ENCODE measurements at places on chromosomes 3 and 15. TPM values are rescaled to one million over a fixed set of nuclear protein-coding genes. Genes with fewer than 3 reads are reported as not detected.
A peak's percentile ranks its signal among the peaks of the same experiment; 100 is the strongest.

DNA sequence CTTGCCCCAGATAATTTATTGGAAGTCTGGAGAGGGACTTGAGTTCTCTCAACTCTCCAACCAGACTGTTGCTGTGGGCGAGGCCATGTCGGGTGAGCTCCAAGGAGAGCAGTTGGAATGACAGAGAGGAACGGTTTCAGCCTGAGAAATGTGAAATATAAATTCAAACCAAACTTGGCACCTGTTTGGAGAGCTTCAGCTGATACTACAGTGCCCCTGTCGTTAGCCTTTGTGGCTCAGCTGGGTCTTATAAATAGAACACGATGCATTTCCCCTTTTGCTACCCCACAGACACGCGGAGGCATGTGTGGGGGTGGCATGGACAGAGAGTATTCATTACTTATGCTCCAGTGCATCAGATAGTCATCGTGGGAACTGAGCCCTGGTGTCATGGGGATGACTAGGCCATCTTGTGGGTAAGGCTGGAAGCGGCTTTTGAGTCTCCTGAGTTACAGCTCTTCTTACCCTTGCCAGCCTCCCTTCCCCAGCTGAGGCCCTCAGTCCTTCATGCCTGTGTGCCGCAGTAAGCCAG is 15.6 kb downstream of the SMAD3 start:
- peak; percentile 79 for DNase-seq

DNA sequence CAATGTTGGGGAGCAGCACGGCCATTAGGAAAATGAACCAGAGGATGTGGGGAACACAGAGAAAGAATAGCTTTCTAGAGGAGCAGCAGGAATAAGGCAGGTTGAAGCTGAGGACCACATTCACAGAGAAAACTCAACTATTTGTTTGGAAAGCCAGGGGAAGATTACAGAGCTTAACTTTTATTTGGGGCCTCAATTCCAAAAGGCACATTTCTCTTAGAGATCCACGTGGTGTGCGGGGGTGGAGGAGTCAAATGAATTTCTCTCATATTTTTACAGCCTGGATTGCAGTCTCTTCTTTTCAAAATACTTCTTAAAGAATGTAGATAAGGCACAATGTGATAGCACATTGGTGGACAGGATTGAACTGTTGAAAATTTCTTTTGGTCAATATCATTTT is 253.7 kb downstream of the ROBO1 start:
- no peak for DNase-seq

DNA sequence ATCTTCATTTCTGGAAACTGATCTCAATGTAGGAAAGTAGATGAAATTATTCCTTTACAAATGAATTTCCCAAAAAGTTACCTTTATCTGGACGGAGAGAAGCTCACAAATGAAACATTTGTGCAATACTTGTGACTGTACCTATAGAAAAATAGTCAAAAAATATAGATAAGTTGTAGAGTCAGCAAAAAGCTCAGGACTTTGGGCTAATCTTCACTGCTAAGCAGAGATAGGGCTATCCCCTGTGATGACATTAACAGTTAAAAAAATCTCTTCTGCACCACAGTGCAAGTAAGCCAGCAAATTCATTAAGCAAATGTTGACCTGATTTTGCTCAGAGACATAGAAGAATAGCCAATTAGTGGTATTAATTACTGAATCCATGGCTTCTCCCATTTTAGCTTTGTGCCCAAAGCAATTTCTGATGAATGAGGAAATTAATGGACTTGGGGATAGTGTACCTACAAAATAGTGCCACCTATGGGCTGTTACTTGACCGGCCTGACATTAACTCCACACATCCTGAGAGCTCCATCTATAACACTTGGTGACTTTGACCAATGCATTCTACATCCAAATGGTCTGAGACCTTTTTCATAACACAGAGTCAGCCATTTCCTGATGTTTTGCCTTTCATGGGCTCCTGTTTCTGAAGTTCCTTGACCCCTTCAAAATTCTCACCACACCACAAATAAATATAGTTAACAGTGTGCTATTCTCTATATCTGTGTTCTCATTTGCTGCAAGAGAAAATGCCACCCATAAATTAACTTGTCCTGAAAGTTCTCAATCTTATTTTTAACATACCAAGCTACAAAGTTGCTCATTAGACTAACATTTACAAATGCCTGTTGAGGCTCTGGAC is 105.0 kb downstream of the SSR3 start:
- peak; percentile 33 for DNase-seq

- peak; percentile 94 for DNase-seq
Observed at GRCh38 chr3:149575961-149576564, 81.8 kb downstream of the WWTR1 start.

GRCh38 chr3:59425371-59425770 is 375.5 kb upstream of the CFAP20DC start:
- no peak for DNase-seq

GRCh38 chr3:8223766-8224165 is 277.9 kb upstream of the LMCD1 start:
- DNase-seq: peak; percentile 54

DNA sequence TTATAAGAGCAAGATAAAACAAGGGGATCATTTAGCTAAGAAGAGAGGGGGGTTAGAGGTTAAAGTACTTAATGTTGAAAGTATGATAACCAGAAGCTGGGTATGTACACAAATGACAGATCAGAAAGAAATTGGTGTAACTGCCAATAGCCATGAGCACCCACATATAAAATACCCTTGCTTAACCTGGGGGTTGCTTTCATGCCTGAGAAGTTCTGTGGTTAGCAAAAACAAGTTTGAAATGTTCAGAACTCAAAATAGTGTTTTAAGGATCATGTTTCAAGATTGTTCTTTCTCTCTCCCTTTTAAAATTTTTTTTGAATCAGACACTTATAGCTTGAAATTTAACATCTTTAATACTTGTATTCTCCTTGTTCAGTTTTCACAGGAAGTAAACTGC is 321.4 kb upstream of the GBE1 start:
- no peak for DNase-seq

GRCh38 chr15:62453375-62453774 is 288.3 kb upstream of the C2CD4B start:
- peak; percentile 83 for DNase-seq

GRCh38 chr3:50557915-50558314 is 9.6 kb downstream of the C3orf18 start:
- peak; percentile 65 for DNase-seq

DNA sequence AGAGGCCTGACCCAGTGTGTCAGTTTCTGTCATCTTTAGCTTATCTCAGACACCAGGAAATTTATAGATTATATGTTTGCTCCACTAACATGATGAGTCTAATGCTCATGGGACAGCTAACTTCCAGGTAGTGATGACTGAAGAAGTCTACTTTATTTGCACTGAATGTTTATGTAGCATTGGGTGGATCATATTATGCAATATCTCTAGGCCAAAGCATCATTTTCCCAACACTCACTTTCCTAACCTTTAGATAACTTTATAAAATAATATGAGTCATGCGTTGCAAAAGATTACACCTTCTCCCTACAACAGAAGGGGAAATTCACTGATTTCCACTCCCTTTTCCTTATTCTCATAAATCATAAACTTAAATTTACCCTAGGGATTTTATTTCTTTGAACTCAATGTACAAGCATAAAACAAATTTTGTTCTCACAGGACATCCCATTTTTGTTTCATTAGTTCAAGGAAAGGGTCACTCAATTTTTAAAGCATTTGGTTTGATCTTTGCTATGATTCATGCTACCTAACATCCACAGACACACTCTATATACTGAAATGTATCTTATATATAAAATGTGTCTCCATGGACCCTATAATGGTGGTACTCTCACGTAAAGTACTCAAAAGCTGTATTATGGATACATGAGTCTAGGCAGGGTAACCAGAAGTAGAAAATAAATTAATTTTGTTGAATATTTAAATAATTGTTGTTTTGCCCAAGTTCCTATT is 225.2 kb downstream of the WDR72 start:
- DNase-seq: no peak

DNA sequence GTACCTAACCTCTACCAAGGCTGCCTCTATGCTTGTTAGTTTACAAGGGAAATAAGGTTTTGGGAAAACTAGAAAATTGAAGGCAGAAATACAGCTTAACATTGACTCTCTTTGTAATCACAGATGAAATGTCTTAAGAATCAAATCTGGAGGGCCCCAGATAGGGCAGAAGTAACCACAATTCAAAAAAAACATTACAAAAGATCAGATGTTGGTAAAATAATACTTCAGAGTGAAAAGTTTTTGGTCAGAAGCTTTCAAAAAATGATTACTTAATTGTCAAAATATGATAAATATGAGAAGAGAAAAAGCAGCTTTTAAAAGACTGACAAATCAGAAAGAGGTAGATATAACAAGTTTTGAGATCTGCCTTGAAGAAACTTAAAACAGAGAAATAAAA is 425.1 kb upstream of the NECTIN3 start:
- DNase-seq: no peak

DNA sequence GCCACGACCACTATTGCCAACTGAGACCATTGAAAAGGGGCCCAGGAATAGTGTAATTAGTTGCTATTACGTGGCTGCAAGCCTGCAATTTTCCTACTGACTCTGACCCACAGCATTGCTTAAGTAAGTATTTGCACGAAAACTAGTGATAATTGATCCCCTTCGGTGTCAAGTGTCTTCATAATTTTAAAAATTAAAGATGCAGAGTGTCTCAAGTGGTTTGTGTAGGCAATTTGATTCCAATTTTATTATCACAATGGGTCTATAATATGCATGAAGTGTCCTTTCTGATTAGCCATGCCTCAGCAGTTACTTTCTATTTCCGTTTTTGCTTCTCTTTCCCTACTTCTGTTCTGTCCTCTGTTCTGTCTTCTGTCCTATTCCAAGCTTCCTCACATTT is 259.2 kb downstream of the C3orf38 start:
- no peak for DNase-seq

DNA sequence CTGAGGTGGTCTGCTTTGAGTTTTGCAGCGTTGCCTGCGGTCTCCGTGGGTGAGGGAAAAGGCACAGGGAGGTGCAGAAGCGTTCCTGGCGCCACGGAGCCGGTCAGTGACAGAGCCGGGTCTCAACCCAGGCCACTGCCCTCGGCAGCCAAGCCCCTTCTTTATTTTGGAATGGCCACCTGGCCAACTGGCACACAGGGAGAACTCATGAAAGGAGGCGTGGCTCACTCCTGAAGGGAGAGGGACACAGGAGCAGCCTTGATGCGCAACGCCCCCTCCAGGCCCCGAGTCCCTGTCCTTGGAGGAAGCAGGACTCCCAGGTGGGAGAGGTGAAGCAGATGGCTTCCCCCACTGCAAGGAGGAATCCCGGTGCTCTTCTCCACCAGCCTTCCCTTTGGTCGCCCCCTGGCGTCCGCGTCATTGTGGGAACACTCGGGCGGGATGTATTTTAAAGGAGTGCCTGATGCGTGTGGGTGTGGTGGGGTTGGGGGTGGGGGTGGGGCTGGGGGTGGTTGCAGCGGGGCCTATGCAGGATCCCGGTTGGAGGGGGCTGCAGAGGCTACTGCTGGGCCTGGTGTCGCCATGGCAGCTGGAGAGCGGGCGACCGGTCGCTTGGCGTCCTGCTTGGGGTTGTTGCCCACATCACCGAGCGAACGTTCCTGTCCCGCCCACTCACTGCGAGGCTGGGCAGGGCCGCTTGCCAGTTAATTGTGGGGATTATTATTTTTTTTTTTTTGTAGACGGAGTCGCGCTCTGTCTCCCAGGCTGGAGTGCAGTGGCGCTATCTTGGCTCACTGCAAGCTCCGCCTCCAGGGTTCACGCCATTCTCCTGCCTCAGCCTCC is 32.6 kb downstream of the APBA2 start:
- no peak for DNase-seq

GRCh38 chr15:86608461-86609205 is 529.0 kb downstream of the AGBL1 start:
- peak; percentile 77 for DNase-seq

GRCh38 chr3:4218456-4219226 is 84.5 kb upstream of the SETMAR start:
- no peak for DNase-seq

DNA sequence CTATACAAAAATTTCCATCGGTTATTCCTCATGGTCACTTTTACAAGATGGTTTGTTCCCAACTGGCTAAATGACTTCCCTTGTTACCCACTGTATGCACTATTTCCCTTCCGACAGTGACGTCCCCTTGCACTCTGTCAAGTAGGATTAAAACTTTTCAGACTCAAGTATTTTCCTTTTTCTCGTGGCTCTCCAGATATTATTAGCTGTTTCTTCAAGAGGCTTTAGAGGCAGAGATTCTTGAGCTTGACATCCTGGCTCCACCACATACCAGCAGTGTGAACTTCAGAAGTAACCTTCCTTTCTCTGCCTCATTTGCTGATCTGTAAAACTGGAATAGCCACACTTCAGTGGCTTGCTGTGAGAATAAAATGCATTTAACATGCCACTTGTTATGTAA is 14.0 kb downstream of the CSNK1G1 start:
- DNase-seq: no peak

DNA sequence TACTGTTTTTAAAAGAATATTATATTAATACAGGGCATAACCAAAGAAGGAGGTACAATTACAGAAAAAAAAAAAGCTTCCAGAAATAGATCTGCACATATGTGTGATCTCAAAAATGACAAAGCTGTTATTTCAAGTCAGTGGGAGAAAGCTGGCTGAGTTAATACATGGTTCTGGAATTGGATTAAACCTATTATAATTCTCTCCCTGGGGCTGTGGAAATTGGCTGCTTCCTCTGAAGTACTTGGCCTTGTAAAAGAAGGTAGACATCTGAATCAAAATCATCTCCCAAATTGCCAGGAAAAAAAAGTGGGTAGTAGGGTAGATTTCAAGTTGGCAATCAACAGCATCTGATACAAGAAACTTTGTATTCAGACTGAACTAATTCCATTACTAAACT is 723.9 kb upstream of the ALCAM start:
- peak; percentile 4 for DNase-seq

DNA sequence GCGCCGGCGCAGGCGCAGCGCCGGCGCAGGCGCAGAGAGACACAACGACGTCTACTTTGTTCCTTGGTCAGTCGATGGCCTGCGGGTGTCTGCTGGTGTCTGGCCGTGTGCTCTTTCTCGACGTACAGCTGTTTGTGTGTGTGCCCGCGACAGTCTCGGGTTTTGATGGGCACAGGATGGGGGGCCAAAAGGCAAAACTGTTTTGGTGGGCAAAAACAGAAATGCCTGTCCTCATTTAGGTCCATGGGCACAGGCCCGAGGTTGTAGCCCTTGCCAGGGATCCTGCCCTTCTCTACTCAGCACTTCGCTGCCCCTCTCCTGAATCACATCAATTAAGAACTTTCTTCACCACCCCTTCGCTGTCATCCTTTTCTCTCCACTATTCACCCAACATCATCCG is 184.8 kb upstream of the CHL1 start:
- DNase-seq: peak; percentile 30

GRCh38 chr3:45546716-45547701 is 47.5 kb upstream of the LIMD1 start:
- DNase-seq: no peak

DNA sequence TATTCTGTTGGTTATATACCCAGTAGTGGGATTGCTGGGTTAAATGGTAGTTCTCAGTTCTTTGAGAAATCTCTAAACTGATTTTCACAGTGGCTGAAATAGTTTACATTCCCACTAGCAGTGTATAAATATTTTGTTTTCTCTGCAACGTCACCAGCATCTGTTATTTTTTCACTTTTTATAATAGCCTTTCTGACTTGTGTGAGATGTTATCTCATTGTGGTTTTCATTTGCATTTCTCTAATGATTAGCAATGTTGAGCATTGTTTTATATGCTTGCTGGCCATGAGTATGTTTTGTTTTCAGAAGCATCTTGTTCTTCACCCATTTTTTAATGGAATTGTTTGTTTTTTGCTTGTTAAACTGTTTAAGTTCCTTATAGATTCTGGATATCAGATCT is 612.7 kb upstream of the SGO1 start:
- DNase-seq: no peak

The CPNE4 gene
- 0.09 TPM for total RNA-seq

The CCPG1 gene
- 30.9 TPM for total RNA-seq

The CCDC39 gene
- total RNA-seq: not detected

The PSTPIP1 gene
- total RNA-seq: 2.3 TPM

The HYAL1 gene
- 1.3 TPM for total RNA-seq

The TMEM40 gene
- 6.4 TPM for total RNA-seq

Measured in muscle of leg (tissue), 16 donors.